AG08395 (cell line): ENCODE measurements at places on chromosomes 3 and 15.

DNA sequence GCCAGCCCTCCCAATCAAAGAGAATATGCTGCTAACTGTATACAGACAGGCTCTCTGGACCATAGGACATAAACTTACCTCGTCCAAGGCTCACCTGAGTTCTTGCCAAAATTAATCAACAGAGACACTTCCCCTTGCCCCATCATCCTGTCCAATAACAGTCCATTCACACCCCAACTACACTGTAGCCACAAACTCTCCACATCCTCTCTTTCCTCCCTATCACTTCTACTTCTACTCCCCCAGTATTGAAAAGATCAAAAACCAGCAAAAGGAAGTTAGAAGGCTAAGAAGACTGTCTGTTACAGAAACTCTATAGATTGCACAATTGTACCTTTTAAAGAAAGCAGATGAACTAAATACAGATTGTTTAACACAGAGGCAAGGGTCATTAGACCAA is 133.5 kb upstream of the STT3B start:
- no peak for DNase-seq

GRCh38 chr15:67033012-67033411 is 32.4 kb upstream of the SMAD3 start:
- DNase-seq = no peak

GRCh38 chr3:151859233-151859673 is 14.2 kb upstream of the SUCNR1 start:
- DNase-seq = no peak

DNA sequence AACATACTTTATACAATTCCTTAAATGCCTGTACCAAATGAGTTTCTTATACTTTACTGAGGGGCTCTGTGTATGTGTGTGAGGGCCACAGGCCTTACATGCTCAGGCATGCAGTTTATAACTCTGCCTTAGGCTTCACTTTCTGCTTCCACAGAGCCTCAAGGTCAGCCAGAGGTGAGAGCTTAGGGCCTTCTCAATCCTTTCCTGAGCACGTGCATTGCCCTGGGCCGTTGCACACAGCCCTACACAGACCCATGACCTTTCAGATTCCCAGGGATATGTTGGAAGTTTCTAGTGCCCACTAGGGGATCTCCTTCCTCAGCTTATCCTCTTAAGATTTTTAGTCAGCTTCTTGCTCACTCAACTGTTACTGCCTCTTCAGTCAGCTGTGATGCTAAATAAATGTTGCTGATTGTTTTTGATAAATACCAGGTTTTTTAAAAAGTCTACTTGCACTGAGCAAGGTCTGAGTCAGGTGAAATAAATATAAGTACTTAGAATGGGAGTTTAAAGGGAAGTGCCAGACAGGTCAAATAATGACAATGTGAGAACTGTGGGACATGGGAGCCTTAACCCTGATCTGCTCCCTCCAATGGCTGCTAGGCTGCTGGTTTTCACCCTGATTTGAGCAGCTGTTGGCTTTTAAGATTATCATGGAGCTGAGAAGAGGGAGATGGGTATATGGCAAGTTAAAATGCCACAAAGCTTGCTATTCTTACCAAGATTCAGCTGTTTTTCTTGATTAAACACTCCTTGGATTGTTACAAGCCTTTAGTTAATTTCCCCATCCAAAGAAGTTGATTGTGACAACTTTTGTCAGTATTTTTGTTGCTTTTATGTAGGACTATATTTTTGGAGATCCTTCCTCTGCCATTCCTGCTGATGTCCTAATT is 169.5 kb downstream of the PLD1 start:
- DNase-seq = no peak

DNA sequence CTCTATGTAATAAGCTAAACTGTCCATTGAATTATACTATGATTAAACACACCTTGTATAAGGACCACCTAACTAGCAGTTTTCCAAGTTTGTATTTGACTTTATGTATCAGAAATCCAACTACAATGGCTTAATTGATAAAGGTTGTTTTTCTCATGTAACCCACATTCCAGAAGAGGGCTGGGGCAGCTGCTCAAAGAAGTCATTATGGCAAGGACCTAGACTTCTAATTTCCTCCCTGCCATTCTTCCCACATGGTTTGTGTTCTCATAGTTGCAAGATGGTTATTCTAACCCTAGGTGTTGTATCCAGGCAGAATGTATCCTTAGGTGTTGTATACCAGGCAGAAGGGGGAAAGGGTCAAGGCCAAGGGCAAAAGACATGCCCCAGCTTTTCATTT is 35.7 kb downstream of the GPR176 start:
- DNase-seq = no peak

GRCh38 chr3:34000301-34000700 is 201.9 kb downstream of the PDCD6IP start:
- DNase-seq = no peak

DNA sequence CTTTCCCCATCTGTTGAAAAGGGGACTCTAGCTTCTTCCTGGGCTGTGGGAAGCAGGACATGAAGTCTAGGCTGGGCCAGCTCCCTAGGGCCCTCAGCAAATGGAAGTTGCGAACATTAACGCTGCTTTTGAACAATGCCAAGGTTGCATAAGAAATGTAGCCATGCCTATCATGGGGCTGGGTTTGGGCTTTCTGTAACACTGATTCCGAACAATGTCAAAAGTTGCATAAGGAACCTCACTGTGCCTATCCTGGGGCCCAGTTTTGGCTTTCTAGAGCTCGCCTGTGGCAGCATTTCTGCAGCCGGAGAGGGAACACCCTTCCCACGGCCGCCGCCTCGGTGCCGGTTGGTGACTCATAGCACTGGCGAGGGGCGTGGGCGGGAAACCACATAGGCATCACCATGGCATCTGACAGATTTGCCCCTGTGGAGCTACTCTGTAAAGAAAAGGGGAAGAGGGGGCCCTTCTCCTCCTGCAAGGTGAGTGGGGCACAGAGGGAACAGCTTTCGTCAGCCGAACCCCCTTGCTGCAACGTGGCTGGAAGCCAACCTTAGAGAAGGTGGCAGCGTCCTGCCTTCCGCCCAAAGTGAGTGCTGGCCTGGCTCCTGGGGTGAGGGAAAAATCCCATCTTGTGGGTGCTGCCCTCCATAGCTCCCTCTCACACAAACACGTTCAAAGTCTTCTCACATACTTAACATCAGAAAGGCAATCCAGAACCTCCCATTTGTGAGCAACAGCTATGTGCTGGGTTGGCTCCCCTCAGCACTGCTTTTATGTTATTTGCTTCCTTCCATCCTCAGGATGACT is 46.6 kb upstream of the ATP2B2 start:
- DNase-seq = peak; percentile 15

- peak; percentile 79 for DNase-seq
These were observed 25.4 kb downstream of the LINGO1 start for GRCh38 chr15:77607111-77607893.

GRCh38 chr3:172541945-172542488 is 18.8 kb upstream of the TNFSF10 start:
- no peak for DNase-seq

DNA sequence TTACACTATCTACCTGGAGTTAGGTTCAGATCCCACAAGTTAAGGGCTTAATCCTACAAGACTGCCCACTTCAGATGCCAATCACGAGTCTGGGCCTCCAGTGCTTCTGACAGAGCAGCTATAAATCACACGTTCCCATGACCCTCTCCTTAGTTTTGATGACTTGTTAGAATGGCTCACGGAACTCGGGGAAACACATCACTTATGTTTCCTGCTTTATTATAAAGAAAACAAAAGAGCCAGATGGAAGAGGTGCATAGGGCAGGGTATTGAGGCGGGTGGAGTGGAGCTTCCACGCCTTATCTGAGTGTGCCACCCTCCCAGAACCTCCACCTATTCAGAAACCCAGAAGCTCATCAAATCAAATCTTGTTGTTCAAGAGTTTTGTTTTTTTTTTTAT is 170.8 kb downstream of the MOBP start:
- no peak for DNase-seq

- peak; percentile 48 for DNase-seq
These were observed 18.2 kb downstream of the ATP1B3 start for GRCh38 chr3:141894524-141895176.

- DNase-seq = peak; percentile 31
These were observed 38.6 kb upstream of the SFMBT1 start for GRCh38 chr3:53084310-53085001.

DNA sequence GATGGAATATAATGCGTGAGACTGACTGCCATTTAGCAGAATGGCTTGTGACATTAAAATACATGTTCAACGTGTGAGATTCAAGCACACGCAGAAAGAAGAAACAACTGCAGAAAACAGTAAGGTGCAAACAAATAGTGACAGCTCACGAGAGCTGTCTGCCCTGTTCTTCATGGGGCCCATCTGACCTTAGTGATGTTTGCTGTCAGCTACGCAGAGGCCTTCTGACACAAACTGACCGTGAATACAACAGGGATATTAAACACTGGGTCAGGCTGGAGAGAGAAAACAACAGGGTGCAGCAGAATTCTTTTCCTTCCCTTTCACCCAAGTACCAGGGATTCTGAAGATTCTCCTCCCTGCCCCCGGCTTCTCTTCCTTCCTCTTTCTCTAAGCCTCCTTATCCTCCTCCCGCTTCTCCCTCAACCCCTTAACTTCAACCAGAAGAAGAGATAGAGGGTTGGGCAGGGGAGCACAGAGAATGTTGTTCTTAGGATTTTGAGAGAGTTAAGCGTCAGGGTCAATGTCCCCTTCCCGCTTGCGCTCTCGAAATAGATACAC is 2.1 kb downstream of the TNFAIP8L3 start:
- no peak for DNase-seq

DNA sequence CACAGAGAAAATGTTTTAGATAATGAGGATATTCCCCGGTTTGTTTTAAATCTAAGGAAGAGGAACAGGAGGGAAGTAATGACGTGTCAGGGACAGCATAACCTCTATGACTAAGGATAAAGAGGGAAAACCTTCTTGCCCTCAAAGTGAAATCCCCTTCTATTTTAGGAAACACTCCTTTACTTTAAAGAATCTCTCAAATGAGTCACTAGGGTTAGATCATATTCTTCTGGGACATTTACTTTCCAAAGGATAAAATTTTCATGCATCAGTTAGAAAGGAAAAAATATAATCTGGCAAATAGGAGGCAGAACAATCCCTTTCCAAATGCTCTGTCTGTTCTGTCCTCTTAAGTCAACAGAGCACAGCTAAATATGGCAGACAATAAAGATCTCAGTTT is 43.2 kb upstream of the UBE2E2 start:
- DNase-seq = peak; percentile 80

DNA sequence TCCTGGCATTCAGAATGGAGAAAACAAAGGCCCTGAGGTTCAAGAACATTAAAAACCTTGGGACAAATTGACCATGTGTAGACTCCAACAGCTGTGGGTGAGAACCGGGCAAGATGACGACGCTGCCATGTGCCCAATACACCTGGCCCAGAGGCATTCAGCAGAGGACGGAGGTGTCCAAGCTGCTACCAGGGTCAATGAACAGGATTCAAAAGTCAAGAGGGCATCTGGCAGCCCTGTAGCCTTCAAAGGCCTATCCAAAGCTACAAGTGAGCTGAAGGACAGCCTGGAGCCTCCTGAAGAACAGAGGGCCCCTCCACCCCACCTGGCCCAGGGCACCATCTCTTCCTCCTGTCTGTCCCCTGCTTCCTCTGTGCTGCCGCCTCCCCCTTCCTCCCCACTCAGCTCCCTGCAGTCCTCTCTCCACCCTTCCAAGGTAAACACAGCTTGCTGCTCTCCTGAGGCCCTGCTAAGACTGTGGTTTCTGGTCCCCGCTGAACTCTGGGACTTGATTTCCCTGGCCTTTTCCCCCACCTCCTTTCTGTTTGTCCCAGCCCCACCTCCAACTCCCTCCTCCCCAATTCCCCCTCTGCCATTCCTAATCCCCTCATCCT is 57.5 kb downstream of the HMCES start:
- no peak for DNase-seq

GRCh38 chr3:158486200-158486599 is 84.8 kb upstream of the MLF1 start:
- no peak for DNase-seq

DNA sequence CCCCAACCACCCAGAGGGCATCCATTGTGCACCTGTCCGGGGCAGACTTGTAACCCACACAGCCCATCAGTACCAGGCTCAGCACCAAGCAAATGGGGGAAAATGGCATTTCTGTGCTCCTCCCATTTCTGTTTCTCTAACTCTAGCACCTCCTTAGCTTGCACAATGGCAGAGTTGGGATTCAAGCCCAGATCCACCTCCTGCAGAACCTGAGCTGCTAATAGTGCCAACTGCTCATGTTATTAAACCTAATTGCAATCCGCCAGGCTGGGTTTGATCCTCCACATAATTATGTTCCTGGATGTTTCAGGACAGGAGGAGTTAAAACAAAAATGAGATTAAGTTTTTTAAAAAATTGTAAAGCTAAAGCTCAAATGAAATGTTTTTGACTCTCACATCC is 235.0 kb downstream of the OCA2 start:
- DNase-seq = no peak

DNA sequence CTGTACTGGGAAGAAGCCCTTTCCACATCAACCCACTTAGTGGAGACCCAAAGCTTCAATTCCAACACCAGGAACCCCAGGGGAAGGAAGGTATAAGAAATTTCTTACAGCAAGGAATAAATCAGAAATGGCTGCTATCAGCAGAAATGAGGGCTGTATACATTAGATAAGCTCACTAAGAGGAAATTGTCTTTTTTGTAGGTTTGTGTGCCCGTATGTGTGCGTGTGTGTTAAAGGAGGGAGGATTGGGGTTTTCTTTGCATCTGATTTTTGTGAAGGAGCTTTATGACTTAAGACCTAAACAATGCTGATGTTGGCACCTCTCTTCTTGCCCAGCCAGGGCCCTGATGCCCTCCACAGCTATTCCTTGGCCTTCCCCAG is 18.6 kb downstream of the ARRDC4 start:
- no peak for DNase-seq

DNA sequence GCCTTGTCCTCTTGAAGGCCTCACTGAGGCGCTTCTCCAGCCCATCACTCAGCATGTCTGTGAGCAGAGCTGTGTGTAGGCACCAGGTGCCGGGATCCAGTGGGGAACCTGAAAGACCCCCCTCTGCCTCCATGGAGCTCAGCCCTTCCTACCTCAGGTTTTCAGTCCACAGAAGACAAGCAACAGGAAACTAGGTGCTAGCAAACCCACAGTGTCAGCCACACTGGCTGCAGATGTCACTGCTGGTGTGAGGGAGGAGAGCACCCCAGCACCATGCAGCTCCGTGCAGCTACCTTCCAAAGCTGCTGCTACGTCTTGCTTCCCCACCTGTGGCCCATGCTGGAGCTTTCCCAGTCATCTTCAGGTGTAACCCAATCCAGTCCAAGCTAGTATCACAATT is 17.9 kb downstream of the PSTPIP1 start:
- DNase-seq = no peak

- peak; percentile 8 for DNase-seq
These were observed 531 bp upstream of the BLOC1S6 start for GRCh38 chr15:45586601-45587094.

DNA sequence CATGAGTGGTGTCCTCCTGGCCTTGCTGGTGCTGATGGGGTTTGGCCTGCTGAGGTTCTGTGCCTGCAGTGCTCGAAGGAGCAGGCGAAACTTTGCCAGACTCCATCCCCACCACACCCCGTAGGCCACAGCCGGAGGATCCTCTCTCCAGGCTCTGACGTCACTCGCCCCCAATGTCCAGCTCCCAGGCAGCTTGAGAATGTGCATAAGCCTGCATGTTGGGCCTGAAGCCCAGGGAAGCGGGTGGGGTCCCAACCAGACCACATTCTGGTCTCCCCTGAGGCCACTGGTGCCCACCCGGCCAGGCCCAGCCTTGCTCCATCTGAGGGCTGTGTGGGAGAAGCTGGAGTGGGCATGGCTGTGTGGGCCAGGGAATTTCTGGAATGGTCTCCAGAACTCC is 109.8 kb downstream of the ASB7 start:
- DNase-seq = peak; percentile 67
